Heart left ventricle (tissue), 16 donors: ENCODE measurements at places on chromosomes 3 and 15. TPM values are rescaled to one million over a fixed set of nuclear protein-coding genes. Genes with fewer than 3 reads are reported as not detected.
A peak's percentile ranks its signal among the peaks of the same experiment; 100 is the strongest.

Gene THSD4
- total RNA-seq = 165 TPM

Gene MINAR1
- total RNA-seq = not detected

Gene PLCH1
- total RNA-seq = 0.09 TPM

DNA sequence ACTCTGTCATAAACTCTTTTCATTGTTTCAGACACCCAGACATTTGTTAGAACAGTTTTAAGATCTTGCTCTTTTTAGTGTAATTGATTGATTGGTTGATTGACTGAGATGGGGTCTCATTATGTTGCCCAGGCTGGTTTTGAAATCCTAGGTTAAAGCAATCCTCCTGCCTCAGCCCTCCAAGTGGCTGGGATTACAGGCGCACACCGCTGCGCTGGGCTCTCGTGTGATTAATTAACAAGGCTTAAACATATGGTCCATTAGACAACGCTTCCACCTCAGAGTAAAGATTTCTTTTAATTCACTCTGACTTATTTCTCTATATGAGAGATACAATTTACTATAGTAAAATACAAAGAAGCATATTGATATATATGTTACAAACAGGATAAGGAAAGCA is 114.0 kb upstream of the C2CD4B start:
- no peak for DNase-seq

- no peak for DNase-seq
Measured at GRCh38 chr3:149977386-149977785, 6.7 kb upstream of the PFN2 start.

GRCh38 chr15:101613130-101614000 is 38.8 kb downstream of the TM2D3 start:
- DNase-seq = peak; percentile 95

DNA sequence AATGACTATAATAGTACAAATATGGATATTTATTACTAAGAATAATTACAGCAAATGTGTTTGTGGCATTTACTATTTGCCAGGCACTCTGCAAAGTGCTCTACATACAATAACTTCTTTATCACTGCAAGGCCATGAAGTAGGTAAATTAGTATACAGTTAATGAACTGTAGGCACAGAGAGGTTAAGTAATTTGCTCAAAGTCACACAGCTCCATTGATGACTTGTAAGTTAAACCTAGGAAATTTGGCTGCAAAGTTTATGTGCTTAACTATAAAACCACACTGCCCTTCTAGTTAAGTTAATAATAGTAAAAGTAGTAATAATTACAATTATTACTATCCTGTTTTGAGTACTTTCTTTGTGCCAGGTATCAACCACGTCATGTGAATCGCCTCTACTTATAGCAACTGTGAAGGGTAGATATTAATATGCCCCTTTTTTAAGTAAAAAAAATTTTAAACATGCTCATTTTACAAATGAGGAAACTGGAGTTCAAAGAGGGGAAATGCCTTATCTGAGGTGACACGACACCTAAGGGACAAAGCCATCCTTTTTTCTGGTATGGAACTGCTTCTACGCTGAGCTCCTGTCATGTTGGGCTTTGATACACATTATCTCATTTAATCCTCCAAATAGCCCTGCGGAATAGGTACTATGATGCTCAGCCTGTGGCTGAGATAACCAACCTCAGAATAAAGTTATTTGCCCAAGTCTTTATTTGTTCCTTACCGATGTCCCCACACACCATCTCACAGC is 8.5 kb downstream of the BHLHE40 start:
- DNase-seq = no peak
